Hematopoietic multipotent progenitor cell treated with erythropoietin and hydrocortisone succinate and interleukin-3 and kit ligand, for 8 days (in vitro differentiated cells): ENCODE measurements at places on chromosomes 6 and 20.

DNA sequence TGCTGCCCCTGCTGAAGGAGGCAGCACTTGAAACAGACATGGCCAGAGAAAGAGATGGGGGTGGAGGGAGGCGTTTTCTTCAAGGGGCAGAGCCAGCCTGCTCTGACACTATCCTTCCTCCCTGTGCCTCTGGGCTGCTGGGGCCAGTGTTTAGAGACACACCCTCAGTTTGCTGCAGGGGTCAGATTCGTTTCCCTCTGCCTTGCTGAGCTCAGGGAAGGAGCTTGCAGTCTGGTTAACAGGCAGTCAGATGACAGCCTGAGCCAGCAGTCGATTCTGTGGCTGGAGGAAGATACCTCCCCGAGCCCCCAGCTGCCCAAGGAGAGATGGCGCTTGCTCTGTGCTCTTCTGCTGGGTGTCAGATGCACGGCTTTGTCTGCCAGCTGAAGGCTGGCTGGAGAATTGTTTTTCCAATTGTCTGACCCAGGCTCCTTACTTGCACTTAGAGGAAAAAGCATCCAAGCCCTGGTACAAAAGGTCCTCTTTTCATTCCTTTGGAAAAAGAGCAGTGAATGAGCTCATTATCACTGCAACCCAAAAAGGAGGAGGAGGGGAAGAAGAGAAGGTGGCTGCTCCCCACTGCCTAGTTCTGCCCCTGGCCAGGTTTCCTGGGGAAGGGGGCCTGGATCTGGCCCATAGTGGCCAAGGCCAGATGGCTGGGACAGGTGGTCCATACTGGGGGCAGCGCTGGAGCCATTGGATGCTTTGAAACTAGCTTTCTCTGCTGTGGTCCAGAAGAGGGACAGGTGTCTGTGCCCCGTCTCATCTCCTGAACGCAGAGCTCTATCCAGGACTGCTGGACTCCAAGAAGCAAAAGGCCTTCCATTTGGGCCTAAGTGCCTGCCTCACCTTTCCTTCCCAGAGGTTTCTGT, 88.2 kb downstream of the TCP11 start:
- DNase-seq: peak; percentile 13

- DNase-seq: no peak
Observed at GRCh38 chr6:35154947-35155346, 13.8 kb upstream of the TCP11 start.

- peak; percentile 82 for DNase-seq
Observed at GRCh38 chr6:27616328-27617045, 143.6 kb upstream of the ZNF184 start.

DNA sequence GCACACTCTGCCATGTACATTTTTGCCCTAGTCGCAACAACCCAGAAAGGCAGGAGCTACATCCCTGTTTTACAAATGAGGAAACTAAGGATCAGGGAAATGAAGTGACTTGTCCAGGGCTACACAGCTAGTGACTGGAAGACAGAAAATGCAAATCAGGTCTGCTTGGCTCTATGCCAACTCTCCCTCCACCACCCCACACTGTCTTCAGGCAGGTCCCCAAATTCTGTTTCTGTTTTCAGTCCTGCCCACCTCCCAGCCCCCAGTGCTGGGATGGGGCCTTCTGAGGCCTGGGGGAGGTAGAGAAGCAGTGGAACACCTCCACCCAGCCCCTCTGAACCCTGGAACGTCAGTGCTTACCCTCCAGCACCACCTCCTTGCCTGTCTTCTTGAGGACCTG, 5.1 kb downstream of the SNTA1 start:
- no peak for DNase-seq

GRCh38 chr6:110529355-110529754, 52.9 kb upstream of the SLC22A16 start:
- peak; percentile 53 for DNase-seq

DNA sequence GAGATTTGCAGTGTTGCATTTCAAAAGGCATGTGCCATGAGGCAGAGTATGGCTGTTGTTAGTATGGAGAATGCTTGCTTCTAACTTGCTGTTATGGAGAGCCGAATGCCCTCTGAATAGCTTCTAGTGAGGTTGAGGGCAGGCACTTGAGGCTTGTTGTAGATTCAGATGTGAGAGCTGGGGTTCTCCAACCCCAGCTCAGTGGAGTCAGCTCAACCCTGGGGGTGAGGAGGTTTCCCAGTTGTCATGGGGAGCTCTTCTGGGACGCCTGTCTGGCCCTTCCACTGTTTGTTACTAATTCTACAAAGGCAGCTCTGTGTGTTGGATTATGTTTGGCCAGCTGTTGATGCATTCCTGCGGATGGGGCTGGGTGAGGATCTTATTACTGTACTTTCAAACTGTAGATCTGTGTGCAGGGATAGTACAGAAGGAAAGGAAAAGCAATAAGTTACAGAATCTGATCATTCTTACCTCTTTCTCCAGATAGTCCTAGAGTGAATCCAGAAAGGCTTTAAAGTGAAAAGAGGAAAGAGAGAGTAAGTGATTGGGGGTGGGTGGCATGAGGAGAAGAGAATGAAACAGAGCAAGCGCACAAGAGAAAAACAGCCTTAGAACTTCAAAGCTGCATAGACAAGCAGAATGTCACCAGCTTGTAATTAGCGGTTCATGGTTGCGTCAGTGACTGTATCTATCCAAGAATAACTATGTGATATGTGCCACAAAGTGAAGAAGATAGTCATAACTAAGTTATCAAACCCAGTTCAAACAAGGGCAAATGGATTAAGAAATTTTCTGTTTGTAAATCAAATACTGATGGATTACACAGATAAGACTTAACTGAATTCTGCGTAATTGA, 148.7 kb downstream of the PRL start:
- no peak for DNase-seq

- peak; percentile 65 for DNase-seq
Observed at GRCh38 chr6:35728683-35729678, 7.9 kb upstream of the ARMC12 start.

DNA sequence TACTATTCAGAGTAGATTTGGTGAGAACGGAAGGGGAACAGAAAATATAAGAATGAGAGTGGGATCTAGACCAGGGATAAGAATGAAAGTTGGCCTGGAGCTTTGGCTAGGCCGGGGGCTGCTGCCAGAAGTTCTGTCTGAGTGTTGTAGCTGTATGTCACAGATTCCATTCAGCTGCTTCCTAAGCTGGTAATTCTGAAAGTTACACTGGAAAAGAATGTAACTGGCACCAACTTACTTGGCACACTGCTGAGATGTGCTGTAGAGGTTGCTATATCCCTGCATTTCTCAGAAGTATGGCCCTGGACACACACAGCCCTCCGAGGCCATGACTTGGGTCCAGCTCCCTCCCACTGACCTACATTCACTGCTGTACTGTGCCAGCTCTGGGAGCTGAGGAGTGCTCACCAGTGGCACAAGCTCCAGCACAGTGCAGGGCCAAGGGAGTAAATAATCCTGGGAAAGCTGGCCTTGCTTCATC, 25.8 kb upstream of the TMEM217 start:
- DNase-seq: no peak
